ENCODE measurements at places on chromosomes 12 and 14.

DNA sequence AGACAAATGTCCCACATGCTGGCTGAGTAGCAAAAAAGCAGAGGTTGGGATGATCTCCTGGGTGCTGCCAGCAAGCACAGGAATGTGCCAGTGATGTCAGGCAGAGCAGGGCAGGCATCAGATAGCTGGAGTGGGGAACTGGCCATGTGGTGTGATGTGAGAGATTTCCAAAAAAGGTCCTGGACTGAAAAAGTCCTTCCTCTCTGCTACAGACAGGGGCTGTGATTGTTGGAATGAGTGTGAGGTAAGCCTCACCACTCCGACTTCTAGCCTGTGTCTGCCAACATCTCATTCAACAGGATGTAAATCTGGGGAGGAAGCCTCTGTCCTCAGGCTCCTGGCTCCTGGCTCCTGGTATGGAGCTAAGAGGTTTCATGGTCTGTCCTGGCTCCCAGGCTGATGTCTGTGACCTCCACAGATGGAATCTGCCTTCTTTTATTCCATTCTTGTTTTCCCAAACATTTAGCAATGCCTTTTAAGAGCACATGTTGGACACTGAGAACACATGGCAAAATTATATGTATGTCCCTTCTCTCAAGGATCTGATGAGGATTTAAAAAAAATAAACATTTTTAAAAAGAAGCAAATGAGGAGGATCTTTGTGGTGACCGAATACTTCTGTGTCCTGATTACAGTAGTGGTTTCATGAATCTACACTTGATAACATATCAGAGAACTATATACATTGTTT, 50.1 kb upstream of the STK38L start:
- no peak for DNase-seq

- DNase-seq: no peak
These were observed 24.1 kb upstream of the RAB35 start for GRCh38 chr12:120140603-120141002.

DNA sequence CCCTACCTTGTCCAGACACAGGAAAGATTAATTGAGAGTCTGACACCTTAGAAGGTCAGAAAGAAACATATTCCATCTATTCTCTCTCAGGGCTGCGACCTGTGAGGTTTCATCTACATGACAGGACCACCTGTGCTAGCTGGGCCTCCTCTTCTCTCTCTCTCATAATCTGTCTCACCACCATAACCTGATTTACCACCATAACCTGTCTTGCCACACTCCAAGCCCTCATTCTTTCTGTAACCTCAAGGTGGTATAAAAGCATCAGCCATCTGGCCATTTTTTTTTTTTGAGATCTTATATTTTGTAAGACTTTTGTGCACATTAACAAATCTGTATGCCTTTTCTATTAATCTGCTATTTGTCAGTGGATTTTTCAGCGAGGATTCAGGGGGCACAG, 75.5 kb downstream of the ACADS start:
- no peak for DNase-seq

DNA sequence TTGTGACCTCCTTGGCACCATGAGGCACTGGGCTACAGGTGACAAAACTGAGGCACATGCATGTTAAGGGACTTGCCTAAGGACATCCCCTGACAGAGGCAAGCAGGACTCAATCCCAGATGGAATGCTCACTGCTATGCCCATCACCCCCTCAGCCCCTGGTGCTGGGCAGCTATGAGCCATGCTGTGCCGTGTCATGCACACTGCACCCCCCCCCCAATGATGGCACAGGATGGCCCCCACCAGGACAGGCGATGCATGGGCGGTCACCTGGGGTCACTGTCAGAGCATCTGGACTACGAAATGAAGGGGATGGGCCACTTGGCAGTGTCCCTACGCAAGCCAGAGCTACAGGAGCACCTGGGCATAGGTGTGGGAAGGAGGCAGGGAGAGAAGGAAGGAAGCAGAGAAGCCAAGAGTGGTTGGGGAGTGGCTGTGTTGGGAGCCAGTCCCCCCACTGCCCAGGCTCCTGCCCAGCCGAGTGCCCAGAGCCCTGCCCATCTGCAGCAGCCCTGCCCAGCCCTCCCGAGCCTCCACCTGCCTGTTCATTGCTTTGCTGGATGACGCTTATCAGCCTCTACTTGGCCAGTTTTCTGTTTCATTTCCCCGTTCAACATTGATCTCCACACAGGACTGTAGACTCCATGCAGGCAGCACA, 84.9 kb upstream of the DIO3 start:
- no peak for DNase-seq

DNA sequence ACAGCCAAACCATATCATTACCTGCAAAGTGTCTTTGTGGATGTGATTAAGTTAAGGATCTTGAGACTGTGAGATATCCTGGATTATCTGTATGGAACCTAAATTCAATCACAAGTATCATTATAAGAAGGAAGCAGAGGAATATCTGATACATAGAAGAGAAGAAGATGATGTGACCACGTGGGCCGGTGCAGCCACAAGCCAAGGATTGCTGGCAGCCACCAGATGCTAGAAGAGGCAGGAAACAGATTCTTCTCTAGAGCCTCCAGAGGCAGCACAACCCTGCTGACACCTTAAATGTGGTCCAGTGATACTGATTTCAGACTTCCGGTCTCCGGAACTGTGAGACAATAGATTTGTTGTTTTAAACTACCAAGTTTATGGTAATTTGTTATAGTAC, 6.1 kb upstream of the IFI27L2 start:
- DNase-seq: no peak

DNA sequence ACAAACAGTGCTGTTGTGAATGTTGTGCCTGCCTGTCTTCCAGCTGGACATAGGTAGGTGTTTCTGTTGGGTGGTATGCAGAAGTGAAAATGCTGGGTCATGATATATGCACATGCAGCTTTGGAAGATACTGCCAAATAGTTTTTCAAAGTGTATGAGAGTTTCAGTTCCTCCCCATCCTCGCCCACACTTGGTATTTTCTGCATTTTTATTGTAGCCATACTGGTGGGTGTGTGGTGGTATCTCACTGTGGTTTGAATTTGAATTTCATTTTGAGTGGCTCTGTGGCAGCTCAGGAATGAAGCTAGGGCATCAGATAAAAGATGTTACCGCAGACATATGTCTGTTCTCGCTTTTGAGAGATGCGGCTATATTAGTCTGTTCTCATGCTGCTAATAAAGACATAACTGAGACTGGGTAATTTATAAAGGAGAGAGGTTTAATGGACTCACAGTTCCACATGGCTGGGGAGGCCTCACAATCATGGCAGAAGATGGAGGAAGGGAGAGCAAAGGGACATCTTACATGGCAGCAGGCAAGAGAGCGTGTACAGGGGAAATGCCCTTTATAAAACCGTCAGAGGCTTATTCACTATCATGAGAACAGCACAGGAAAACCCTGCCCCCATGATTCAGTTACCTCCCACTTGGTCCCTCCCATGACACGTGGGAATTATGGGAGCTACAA, 183.1 kb downstream of the CAND1 start:
- no peak for DNase-seq

DNA sequence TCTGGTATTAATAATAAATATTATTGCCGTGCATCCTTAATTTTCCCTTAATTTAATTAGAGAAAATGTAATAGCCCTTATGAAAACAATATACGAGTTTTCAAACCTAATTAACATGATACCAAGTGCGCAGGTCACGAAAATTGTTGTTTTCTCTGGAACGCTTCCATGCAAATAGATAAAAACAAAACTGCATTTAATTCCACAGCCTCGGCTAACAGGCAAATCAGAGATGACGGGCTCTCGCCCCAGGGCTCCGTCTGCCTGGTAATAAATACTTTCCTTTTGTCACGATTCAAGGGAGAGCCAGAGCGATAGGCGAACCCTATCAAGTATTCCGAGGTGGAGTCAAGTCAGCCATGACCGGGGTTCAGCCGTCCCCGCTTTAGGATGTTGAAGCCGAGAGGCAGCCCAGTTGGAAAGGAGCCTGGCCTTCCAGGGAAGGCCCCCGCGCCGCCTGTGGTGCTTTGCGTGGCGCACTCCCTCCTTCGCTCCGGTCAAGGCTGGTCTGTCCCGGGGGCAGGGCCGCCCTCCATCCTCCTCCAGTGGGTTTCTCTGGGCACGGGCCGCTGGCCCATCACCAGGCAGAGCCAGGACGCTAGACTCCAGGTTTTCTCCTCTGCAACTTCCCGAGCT, 137.8 kb upstream of the GSC start:
- DNase-seq: no peak

GRCh38 chr12:125824276-125824675, 759.0 kb downstream of the AACS start:
- no peak for DNase-seq

GRCh38 chr12:57781244-57781643, 1.3 kb upstream of the TSFM start:
- no peak for DNase-seq

DNA sequence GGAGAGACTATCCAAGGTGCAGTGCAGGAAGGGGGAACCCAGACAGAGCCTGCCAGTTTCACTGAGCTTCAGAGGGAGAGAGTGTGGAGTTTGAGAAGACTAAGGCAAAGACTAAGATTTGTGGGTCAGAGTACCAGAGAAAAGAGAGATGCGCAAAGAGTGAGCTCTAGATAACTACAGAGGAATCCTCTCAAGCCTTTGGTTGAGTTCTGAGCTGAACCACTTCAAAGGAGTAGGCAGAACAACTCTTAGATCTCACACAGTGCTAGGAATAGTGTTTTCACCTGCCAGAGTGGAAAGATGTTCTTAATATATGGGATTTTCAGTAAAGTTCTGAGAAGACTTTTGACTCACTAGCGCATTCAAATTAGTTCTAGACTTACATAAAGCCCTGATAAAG, 10.7 kb upstream of the M6PR start:
- no peak for DNase-seq

DNA sequence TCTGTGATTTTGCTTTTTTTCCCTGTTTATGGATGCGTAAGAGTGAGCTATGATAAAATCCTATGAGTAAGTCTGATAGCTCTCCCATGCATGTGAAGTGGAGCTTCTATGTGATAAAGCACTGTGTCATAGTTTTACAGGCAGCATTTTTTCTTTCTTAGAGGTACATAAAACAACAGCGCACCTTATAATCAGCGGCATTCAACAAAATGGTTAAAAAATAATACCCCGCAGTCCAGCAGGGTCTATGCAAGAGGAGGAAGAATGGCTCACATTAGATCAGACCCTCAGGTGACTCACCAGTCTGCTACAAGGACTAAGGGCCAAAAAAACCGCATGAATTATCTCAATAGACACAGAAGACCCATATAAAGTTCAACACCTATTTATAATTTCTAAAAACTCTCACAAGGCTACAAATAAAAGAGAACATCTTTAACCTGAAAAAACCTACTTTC, 33.0 kb upstream of the TMEM179 start:
- DNase-seq: peak; percentile 39

DNA sequence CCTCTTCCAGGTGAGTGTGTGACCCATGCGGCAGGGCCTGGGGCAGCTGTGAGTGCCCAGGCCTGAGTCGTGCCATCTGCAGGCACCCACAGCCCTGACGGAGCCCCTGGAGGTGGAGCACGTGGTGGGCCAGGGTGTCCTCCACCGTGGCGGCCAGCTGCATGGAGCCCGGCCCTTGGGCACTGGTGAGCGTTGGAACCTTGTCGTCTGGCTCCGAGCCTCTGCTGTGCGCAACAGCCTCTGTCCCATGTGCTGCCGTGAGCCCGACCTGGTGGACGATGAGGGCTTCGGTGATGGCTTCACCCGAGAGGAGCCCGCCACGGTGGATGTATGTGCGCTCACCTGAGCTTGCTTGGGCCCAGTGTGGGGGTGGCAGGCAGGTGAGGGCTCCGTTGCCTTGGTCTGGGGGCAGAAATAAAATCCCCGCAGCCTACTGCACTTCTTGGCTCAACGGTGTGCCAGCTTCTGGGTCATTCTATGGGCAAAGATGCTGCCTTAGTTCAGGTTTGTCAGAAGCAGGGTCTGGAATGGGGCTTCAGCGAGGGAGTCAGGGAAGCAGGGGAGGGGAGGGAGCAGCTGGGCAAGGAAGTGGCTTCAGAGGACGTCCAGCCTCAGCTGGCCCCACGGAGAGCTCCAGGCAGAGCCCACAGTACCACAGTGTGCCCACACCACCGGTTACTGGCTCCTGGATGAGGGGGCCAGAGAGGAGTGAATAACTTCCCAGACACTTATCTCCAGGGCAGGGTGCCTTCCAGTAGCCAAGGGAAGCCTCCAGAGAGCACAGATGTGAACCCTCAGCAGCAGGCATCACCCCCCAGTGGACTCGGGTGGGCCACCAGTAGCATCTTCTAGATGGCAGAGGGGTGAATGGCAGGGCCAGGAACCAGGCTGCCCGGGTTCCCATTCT, 1.2 kb upstream of the ARL6IP4 start:
- DNase-seq: no peak

DNA sequence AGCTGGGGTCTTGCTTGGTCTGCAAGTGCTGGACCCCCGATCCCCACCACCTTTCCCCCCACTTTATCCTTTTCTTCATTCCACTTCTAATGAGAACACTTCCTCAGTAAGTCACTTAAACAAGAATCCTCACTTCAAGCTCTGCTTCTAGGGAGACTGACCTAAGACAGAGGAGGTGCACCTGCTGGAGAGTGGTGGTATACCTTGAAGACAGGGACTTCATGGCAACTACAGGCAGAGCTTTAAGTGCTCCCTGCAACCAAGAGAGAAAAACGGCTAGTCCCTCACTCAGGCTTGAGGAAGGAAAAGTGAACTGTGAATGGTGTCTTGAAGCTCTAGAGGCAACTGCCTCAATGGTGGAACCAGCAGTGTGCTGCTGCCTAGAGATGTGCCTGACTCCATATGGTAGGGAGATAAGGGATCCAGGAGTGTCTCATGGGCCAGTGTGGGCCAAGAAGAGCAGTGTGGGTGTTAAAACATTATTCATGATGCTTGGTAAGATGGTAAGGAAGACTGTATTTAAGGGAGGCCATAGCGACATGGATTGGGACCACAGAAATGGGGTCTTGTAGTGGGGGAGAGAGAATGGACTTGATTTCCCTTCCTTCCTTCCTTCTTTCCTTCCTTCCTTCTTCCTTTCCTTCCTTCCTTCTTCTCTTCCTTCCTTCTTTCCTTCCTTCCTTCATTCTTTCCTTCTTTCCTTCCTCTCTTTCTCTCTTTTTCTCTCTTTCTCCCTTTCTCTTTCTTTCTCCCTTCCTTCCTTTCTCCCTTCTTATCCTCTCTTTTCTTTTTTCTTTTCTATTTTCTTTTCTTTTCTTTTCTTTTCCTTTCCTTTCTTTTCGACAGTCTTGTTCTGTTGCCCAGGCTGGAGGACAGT, 96.2 kb upstream of the NAP1L1 start:
- DNase-seq: no peak

DNA sequence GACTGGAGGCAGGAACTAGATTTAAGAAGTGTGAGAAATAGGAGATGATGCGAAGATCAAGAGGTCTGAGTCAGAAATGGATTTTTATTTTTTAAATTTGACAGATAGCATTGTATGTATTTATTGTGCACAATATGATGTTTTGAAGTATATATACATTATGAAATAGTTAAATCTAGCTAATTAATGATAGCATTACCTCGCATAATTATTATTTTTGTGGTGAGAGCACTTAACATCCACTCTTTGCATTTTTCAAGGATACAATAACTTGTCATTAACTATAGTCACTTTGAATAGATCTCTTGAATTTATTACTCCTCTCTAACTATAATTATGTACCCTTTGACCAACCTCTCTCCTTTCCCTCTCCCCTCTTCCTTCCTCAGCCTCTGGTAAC, 3.7 kb downstream of the SMOC1 start:
- DNase-seq: no peak

GRCh38 chr12:128361400-128361995, 94.5 kb downstream of the TMEM132C start:
- DNase-seq: no peak
